ENCODE measurements at places on chromosomes 6 and 20.

GRCh38 chr6:48511378-48511777 is 400.4 kb upstream of the PTCHD4 start:
- no peak for DNase-seq

GRCh38 chr20:59207742-59208357 is 44.2 kb downstream of the ZNF831 start:
- no peak for DNase-seq

GRCh38 chr20:63750807-63751470 is 11.4 kb downstream of the SLC2A4RG start:
- no peak for DNase-seq

GRCh38 chr6:2990248-2990931 is 9.3 kb upstream of the NQO2 start:
- DNase-seq: no peak

DNA sequence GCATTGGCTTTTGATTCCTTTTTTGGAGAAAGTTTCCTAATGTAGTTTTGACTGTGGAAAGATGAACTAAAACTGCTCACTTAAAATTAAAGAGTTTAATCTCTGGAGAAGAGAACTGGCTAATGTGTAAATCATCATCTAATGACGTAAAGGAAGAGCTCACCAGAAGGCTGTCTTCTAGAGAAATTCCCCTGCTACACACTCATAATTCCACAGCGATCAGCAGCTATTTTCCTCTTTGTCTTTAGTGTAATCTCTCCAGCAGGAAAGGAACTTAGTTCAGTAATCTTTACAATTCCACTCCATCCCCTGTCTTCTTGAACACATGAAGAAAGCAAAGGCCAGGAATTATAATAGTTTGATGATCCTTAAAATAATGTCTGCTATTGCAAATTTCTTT is 15.8 kb downstream of the SPTLC3 start:
- DNase-seq: no peak

DNA sequence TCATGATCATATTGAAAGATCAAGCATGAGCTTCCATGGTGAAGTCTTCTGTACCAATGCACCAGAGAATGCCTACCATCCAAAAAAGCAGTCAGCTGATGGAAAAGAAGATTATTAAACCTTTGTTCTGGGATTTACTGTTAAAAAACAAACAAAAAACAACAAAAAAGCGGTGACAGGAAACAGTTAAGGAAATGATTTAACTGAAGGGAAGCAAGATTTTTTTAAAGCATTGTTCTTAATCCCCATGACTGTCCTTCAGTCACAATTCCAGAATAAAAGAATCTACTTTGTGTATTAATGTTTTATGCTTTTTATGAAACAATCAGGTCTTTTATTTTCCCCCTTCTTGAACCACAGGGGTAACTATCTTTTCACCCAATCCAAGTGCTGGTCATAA is 23.9 kb downstream of the FAM162B start:
- no peak for DNase-seq

DNA sequence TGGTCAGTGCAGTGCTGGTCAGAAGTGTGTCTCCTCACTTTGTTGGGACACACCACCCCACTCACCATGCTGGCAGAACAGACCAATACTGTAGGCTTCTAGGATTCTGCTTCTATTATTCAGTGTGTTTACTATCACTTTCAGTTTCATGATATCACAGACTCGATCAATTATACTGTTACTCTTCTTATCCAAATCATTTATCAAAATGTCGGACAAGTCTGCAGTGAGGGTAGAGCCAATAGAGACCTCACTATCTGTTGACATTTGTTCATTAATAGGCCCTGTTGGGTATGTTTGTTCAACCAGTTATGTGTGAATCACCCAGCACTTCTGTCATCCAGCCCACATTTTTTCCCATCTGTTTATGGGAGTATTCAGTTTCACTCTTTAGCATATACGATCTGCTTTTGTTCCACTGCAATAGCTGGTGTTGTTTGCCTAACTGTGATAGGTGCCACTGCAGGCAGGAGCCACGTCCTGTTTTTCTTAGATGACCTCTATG is 140.1 kb downstream of the NRN1 start:
- DNase-seq: no peak

GRCh38 chr6:3757241-3757641 is 5.7 kb upstream of the PXDC1 start:
- DNase-seq: no peak

DNA sequence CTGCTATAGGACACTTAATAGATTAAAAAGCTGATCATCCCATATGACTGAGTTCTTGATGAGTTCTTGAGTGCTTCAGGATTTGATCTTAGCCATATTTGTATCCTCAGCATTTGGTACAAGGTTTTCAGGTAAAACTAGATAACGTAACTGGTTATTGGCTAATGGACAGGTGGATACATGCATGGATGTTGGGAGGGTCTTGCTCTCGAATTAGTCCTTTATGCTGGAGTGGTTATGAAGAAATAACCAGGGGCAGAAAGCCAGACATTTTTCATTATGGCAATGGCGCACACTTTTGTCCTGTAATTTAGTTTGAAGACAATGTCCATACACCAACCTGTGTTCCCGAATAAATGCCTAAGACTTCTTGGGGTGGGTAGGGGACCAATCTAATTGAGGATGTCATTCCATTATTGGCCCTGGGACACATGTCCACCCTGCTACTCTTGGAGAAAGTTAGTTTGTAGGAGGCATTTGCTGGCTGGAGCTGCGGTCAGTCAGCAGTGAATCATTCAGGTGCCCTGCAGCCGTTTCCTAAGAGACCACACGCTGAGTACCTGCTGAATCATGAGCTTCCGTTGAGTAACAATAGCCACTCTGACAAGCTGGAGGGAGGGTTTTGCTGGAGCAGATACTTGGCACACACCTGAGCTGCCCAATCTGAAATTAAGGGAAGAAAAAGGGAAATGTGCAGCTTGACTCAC is 194.4 kb downstream of the FOXA2 start:
- DNase-seq: no peak

GRCh38 chr20:17665756-17666155 is 16.3 kb downstream of the RRBP1 start:
- no peak for DNase-seq

- no peak for DNase-seq
Observed at GRCh38 chr6:144723431-144723830, 438.3 kb downstream of the UTRN start.

DNA sequence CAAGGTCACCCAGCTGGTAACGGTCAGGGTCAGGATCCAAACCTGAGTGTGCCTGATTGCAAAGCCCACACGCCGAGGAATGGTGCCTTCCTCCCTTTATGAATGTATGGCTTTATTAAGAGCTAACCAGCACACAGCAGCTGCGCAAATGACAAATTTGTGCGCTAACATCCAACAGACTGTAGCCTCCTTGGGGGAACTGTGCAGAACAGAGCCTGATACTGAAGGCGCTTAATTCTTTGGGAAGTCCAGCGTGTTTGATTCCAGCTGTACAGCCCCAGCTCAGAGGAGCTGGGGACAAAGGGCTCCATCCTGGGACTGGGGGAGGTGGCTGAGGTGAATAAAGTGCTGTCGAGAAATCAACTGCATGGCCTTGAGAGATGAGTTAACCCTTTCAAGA is 75.7 kb upstream of the JARID2 start:
- DNase-seq: no peak

DNA sequence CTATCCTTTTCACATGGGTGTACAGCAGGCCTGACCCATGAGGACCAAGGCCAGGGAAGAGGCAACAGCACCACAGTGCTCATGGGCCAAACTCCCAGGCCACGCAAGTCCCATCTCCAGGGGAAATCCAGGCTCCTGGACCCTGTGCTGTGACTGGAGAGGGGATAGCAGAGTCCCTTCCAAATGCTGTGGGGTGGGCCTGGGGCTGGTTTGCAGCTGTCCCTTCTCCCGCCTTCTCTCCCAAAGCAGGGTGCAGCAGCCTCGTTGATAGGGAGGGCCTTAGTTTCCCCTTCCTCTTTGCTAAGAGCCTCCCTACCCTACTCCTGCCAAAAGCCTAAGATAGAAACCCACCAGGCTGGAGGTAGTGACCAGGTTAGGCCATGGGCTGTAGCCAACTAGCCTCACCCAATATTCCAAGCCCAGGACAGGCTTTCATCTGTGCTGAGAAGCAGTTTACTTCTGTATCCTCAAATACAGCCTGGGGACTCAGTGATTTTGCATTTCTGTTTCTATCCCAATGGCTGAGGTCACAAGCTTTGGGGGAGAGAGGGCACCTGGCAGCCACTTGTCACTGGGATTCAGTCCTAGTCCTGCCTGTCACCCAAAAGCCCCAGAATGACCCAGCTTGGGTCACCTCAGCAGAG is 1.4 kb downstream of the CTSZ start:
- DNase-seq: no peak

DNA sequence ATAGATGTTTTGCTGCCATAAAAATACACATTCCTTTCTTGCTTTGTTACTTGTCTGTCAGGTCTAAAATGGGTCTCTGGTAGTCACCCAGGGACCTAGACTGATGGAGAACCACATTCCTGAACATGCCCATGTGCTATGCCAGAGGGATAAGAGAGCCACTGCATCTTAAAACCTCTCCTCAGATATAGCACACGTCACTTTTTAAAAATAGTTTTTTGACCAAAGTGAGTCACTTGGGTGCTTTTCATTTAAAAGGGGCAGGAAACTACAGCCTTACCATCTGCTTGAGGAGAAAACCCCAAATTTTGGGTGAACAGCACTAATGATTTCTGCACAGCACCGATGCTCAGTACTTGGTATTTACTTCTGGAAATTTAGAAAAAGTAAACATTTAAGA is 197.8 kb downstream of the OGFRL1 start:
- no peak for DNase-seq

DNA sequence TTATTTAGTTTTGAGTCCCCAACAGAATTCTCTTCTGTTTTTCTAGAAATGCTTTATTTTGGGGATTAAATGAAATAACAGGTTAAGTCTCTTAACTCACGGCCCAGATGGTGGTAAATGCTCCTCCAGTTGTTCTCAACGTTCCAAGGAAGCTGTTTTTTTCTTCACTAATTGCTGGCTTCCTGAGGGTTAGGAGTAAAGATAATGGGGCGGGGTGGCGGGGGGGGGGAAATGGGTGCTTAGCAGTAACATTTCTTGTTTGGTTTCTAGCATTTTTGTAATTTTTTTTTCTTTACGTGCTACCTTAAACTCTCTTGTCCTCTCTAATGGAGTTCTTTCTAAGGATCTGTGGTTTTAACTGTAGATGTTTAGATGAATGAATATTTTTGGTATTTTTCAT is 2.2 kb downstream of the SRSF3 start:
- DNase-seq: no peak

DNA sequence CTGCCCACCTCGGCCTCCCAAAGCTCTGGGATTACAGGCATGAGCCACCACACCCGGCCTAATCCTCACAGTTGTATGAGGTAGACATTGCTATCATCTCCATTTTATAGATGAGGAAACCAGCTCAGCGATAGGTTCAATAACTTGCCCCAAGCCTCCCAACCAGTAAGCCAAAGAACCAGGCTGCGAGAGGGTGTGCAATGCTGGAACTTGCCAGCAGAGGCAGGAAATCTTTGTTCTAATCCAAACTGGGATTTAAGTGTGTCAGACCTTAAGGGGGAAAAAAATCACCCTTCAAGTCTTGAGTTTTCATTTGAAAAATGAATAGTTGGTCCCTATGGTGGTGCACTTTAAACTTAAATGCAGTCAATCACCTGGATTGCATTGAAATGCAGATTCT is 20.1 kb upstream of the RNGTT start:
- no peak for DNase-seq

DNA sequence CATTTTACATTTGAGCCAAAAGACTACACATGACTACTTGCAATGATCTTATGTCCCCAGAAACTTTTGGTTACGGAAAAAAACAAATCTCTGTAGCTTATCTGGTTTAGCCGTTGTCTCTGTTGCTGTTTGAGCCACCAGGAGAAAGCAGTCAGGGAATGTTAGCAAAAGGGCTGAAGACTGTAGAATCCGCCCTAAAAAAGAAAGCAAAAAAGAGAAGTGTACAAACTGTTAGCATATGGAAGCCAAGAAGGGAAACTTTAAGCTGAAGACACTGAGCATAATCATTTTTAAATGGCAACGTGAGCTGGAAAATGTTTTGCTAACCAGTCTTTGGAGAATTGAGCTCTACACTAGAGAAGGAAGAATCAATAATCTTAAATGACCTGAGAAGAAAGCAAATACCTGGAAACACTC is 69.9 kb upstream of the MYLIP start:
- no peak for DNase-seq

- no peak for DNase-seq
Observed at GRCh38 chr20:57323034-57323433, 6.6 kb upstream of the SPO11 start.

GRCh38 chr6:105609375-105609991 is 206.6 kb upstream of the PREP start:
- DNase-seq: no peak

DNA sequence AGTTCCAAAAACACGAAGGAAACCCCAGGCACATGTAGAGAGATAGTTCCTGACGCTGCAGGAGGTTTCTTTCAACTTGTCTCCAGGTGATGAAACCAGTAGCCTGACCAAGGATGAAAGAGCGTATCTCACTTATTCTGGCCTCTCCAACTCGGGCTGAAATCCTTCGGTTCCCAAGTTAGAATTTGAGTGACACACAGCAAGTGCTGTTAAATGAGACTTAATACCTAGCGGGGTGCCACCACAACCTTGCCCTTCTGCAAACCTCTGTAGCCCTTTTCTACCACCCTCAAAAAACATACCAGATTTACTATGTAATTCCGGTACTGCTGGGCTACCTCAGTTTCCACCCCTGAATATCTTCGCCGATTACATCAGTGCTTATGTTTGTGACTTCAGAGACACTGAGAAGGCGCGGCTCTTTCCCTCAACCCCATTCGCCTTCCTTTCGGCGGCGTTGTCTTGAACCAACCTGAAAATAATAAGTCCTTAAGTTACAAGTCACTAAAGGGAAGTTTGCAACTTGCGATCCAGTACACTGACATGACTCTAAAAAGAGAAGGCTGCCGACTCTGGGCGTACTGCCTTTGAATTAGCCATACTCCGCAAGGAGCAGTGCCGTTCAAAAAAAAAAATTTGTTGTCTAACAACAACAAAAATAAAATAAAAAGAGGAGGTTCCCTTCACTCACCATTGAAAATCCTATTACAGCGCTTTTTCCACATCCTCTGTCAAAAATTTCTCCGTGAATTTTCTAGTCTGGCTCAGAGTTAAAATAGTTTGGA is 194.9 kb upstream of the ZNF184 start:
- DNase-seq: no peak

DNA sequence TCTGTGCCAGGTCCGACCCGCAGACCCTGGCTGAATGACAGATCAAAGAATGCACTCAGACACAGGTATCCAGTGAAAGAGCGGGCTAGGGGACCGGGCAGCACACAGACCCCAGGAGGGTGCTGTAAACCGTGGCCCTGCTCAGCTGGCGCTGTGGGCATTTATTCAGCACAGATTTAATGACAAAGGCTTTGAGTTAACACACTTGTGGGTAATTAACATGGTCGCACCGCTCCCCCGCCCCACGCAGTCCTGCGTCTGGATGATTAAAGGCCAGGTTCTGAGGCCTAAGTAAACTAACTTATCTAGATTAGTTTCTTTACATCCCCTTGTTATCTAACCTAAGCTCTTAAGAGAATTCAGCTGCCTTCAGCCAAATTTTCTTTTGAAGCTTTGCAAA is 3.5 kb downstream of the MAK start:
- DNase-seq: no peak

- no peak for DNase-seq
Observed at GRCh38 chr20:37314099-37314498, 24.6 kb downstream of the MANBAL start.

GRCh38 chr6:132068766-132069165 is 117.6 kb upstream of the CCN2 start:
- DNase-seq: no peak

- no peak for DNase-seq
Observed at GRCh38 chr6:16337295-16337975, 99.0 kb downstream of the GMPR start.

All from NCI-H2107 (cell line).